Esophagus squamous epithelium (tissue), 5 donors: ENCODE measurements at places on chromosomes 3 and 15.

GRCh38 chr3:46854555-46854991, 8.7 kb downstream of the MYL3 start:
- DNase-seq = no peak

DNA sequence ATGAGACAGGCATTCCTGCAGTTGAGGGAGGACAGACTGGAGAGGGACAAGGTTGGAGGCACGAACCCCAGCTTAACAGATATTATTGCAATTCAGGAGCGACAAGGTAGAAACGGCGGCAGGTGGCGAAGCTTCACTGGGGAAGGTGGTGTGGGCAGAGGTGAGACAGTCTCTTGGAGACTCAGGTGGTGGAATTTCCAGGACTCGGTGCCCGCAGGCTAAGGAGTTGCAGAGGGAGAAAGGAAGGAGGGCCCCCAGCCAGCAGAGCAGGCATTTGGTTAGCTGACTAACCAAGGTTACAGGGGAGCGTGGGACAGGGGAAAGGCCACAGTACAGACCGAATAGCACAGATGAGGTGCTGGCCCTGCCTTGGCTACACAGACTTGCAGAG, 3.0 kb downstream of the FAM174B start:
- DNase-seq = no peak

DNA sequence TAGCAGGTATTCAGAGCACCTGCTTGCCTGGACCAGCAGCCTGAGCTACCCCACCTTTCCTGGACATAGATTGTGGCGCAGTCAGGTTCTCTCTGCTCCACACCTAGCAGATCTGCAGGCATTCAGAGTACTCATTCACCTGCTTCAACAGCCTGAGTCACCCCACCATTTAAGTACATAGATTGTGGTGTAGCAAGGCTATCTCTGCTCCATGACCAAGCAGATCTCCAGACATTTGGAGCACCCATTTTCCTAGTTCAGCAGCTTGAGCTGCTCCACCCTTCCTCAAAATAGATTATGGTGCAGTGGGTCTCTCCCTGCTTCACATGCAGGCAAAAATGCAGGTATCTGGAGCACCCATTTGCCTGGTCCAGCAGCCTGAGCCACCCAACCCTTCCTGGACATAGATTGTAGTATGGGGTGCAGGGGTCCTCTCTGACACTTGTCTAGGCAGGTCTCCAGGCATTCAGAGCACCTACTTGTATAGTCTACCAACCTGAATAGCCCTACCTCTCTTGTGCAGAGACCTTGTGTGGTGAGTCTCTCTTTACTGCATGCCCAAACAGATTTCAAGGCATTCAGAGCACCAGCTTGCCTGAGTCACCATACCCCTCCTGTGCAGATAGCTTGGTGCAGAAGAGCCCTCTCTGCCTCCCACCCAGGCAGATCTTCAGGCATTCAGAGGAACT, 466.0 kb upstream of the THBS1 start:
- no peak for DNase-seq

GRCh38 chr3:63179862-63180522, 98.1 kb upstream of the SYNPR start:
- no peak for DNase-seq

DNA sequence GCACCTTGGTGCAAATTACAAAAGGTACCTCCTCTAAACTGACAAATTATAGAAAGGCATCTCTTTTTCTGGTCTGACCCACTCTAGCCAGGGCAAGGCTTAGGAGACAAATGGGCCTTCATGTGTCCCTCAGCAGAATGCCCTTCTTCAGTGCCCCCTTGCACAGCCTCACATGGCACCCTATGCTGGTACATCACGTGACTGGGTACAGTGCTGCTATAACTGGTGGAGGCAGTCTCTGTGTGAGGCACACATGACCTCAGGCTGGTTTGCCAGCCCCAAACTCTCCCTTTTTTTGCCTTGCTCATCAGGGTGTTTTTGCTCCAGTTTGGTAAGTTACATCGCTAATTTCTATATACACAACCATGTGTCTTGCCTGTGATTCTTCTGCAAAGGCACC, 3.1 kb downstream of the CLEC3B start:
- DNase-seq = no peak

DNA sequence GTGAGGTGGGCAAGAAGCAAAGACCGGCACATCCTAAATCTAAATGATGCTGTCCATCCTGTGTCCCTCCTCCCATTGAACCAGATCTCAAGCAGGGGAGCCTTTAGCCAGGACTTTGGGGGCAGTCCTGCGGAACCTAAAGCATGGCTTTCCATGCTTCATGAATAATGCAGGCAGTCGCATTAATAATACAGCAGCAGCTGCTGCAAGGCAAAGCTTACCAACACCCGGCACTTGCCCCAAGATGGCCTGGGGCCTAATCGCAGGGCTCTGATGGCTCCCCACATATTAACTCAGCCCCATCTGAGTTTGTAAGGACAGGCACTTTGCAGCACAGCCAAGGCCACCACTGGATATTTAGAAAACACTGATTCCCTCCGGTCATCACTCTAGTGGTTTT, 114.4 kb downstream of the NTRK3 start:
- no peak for DNase-seq

- DNase-seq = no peak
Observed at GRCh38 chr3:169809230-169809795, 3.4 kb upstream of the LRRIQ4 start.

- no peak for DNase-seq
Observed at GRCh38 chr3:5800965-5801364, 613.5 kb downstream of the EDEM1 start.

DNA sequence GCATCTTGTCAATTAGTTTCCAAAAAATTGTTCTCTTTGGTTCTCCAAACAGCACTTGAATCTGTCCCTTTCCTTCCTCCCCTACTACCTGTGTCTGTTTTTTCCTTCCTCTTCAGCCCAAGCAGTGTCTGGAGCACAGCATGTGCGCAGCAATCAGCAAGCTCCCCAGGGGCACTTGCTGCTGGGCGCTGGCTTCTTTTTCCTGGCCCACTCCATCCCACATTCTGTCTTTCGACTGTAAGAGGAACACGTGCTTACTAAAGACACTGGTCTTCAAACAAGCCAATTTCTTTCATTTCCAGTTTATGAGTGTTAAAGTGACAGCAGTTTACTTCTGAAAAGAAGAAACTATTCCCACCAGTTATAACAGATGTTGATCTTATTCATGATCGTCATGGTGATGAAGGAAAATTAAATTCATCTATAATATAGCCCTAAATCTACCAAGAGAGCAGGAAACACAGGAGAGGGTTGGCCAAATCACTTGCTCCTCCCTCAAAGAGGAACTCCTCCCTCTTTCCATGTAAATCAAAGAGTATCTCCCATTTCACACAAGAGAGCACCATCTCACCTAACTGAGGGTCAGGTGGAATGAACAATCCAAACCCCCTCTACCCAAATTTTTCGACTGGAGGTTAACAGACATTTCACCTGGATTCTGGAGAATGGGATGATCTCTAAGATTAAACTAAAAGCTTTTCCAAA, 115.4 kb downstream of the IGF2BP2 start:
- DNase-seq = no peak

DNA sequence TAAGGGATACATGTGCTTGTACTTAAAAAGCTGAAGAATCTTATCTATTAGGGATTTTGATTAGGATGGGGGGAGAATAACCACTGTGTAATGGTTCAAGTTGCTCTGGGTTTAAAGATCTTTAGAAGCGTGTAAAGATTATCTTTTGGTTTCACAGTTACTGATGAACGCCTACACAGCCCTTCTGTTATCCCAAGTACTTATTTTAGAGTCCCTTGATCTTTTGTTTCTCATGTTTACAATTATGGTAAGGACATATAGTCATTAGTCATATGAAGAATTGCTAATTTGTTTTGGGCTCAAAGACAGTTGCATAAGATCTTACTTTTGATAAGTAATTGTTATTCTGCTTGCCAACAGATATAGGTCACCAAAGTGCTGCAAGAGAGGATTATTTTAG, 160.1 kb downstream of the PLCL2 start:
- DNase-seq = no peak

DNA sequence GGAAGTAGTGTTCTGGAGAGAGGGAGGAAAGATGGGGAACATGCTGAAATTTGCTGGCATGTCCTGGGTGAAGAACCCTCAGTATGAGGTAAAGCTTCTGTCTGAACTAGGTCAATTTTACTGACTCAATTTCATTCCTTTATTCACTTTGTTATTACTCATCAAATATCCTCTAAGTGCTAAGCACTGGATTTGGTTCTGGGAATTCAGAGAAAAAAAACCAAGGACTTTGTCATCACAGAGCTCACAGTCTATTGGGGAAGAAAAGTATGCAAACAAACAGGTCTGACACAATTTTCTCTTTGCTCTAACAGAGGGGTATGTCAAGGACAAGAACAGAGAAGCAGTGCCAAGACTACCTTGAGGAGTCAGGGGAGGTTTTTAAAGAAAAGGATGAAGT, 68.0 kb downstream of the TFG start:
- DNase-seq = no peak

GRCh38 chr15:60096157-60096556, 92.0 kb downstream of the FOXB1 start:
- DNase-seq = no peak

- DNase-seq = no peak
Observed at GRCh38 chr3:31232055-31233025, 300.4 kb upstream of the STT3B start.

DNA sequence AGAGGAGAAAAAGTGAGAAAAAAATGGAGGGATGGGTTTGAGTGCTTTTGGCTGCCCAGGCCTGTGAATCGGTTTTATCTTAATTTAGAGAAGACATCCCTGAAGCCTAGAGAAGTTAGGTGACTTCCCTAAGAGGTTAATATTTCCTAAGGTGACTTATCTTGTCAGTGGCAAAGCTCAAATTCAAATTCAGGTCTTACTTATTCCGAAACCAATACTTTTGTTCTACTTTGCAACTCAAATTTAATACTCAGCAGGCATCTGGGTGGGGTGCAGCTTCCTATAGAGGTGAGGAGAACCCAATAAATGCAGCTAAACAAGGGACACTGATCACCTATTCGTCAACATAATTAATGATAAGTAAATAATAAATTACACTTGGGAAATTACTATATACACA, 54.9 kb upstream of the MYRIP start:
- no peak for DNase-seq

- no peak for DNase-seq
Observed at GRCh38 chr15:89646416-89647141, 8.7 kb downstream of the KIF7 start.

- no peak for DNase-seq
Observed at GRCh38 chr15:59741274-59741906, 52.3 kb upstream of the BNIP2 start.

DNA sequence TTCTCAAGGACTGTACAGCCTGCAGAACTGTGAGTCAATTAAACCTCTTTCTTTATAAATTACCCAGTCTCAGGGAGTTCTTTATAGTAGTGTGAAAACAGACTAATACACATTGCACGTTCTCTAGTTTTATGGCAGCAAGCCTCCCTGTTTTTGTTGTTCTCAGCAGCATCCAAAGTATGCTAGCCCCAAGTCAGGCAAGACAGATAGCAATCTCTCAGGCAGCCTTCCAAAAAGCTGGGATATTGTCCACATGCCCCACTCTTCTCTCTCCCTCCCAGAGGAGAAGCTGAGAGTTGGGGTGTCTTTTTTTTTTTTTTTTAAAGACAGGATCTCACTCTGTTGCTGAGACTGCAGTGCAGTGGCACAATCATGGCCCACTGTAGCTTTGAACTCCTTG, 130.6 kb downstream of the ISL2 start:
- DNase-seq = no peak

DNA sequence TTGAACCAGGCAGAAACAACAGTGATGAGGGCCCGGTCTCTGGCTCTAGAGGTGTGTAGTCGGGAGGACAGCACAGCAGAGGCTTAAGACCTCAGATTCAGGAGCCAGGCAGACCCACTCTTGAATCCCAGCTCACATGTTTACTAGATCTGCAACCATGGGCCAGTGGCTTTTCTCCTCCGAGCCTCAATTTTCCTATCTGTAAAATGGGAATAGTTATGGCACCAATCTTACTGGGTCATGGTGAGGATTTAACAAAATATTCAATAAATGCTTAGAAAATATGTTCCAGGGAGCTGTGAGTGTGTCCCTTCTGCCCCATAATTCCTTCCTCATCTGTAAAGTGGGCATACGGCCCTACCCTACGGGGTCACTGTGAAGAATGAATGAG, 506.9 kb downstream of the SHQ1 start:
- no peak for DNase-seq

GRCh38 chr3:135982922-135983581, 17.5 kb downstream of the PPP2R3A start:
- no peak for DNase-seq

DNA sequence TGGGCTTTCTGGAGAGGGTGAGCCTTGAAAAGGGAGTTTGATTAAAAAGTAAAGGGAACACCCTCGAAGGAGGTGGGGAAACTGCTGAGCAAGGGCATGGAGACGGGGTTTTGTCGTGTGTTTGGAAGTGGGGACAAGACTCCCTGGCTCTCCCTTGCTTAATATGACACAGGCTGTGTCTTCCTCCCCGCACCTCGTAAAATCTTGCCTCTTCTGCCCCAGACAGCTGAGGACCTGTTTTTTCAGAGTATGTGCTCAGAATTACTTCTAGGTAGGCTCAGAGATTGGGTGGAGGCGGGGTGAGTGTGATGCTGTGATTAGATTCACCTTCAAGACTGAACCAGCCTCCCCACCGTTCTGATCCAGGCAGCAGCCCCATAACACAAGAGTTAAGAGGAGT, 244.4 kb upstream of the TLE3 start:
- no peak for DNase-seq

- DNase-seq = no peak
Observed at GRCh38 chr3:2262204-2262603, 163.5 kb downstream of the CNTN4 start.

DNA sequence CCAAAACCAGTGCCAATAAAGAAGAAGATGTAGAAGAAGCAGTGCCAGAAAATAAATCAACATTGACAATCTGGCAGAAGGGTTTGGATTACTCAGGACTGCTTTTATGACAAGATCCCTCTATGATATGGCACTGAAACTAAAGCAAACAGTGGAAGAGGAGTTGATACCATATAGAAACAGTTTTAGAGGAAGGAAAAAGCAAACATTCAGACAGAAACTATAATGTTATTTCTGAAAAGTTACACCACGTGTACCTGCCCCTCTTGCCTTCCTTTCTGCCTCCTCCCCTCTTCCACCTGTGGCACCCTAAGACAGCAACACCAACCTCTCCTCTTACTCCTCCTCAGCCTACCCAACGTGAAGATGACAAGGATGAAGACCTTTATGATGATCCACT, 63.0 kb downstream of the SFMBT1 start:
- no peak for DNase-seq

GRCh38 chr3:114454551-114455251, 160.9 kb downstream of the TIGIT start:
- DNase-seq = no peak

GRCh38 chr3:105093371-105094252, 273.1 kb upstream of the ALCAM start:
- no peak for DNase-seq

GRCh38 chr3:191123946-191124345, 75.1 kb upstream of the OSTN start:
- DNase-seq = no peak

GRCh38 chr3:46314517-46314916, 39.4 kb upstream of the CCR2 start:
- no peak for DNase-seq

DNA sequence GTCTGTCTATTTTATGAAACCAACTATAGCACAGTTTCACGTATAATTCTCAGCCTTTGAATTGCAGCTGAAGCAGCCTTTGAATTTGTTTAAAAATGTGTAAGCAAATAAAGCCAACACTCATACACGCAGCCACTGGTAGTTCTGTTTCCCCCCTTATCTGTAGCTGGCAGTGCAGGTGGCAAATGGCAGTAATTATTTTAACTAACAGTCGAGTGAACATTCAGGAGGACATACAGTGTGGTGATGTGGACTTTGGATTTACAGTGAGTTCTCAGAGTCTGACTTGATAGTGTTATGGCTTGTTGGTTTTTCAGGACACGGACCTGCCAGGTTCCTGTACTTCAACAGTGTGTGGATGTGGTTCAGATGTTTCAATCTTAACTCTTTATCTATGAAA, 64.0 kb upstream of the SKOR1 start:
- no peak for DNase-seq
